Fibroblast of villous mesenchyme (primary cell): ENCODE measurements at places on chromosomes 7 and 10. TPM values are rescaled to one million over a fixed set of nuclear protein-coding genes. Genes with fewer than 3 reads are reported as not detected.

The H2BK1 gene
- total RNA-seq = not detected in 2 replicates

The MKRN1 gene
- total RNA-seq = 41.9 and 50.5 TPM in 2 replicates

The CLCN1 gene
- total RNA-seq = under 0.01 TPM in 2 replicates

The PRRT4 gene
- not detected in 2 replicates for total RNA-seq

- no peak for DNase-seq
These were observed 10.4 kb downstream of the TM9SF3 start for GRCh38 chr10:96576277-96576980.

GRCh38 chr7:50687575-50688225, 95.0 kb downstream of the GRB10 start:
- DNase-seq = peak; percentile 76

- DNase-seq = no peak
These were observed 4.9 kb downstream of the TMEM130 start for GRCh38 chr7:98864731-98865453.

DNA sequence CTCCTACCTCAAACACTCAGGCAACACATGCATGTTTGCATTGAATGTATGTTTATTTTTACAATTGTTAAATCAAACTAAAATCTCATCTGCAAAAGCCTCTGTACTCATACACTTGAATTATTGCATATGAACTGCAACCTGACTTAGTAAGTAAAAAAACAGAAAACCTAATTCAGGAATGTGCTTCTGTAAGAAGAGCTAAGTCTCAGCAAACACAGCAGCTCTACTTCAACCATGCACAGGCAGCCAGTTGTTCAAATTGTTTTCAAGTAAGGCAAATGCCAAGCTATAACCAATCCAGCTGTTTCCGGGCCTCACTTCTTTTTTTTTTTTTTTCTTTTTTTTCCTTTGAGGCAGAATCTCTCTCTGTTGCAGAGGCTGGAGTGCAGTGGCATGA, 93.5 kb upstream of the MALRD1 start:
- DNase-seq = no peak

GRCh38 chr10:114103284-114103683, 59.6 kb downstream of the ADRB1 start:
- DNase-seq = peak; percentile 72

DNA sequence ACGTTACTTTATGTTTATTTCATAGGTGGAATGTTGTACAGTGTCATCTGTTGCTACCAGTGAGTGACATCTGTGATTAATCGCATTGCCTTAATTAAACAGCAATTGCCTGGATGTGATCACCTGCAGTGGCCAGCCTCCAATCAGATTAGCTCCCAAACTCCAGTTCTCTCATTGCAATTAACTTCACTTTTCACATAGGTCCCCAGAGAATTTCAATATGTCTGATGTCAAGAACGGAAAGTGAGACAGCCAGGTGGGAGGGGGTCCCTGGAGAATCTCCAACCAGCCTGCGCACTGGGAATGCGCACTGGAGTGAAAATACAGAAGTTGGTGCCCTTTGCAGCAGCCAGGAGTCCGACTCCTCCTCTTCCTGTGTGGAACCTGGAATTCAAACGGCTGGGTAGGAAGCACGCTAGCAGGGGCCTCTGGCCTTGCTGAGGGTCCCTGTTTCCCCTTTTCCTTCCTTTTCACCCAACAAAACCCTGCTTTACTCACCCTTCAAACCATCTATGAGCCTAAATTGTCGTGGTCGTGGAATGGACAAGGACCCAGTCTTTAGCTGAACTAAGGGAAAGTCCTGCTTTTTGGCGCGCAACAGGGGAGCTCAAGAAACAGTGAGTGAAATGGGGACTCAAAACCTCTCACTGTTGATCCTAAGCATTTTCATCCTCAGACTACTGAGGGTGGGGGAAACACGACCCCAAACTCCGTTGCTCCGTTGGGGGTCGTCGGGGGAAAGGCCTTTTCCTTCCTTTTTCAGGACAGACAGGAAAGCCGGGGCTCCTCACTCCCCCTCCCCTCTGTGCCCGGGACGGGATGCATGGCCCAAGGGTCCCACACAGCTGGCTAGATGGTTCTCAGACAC, 1355.5 kb upstream of the LRRTM3 start:
- DNase-seq = peak; percentile 17

- DNase-seq = no peak
These were observed 19.7 kb downstream of the ZNF783 start for GRCh38 chr7:149281508-149282330.

- no peak for DNase-seq
These were observed 56.0 kb downstream of the THSD7A start for GRCh38 chr7:11776039-11776438.

- no peak for DNase-seq
These were observed 192.0 kb downstream of the BICC1 start for GRCh38 chr10:58704671-58705141.

DNA sequence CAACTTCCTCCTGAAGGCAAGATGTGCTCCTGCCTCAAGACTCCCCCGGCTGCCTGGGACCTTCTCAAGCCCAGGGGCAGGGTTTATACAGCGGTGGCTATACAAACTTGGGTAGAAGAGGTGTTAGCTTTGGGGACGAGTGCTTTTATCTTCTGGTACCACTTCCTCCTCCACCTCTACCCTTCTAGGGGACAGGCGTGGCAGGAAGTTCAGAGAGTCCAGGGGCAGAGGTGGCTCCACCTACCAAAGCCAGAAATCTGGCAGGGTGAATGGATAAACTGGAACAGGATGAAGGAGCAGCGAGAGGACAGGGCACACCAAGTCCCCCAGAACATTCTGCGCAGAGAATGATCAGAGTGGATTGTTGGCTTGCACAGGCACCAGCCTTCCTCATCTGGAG, 24.0 kb upstream of the TM9SF3 start:
- DNase-seq = no peak

GRCh38 chr10:95513941-95514392, 47.2 kb downstream of the SORBS1 start:
- no peak for DNase-seq
